ENCODE measurements at places on chromosomes 12 and 14.

DNA sequence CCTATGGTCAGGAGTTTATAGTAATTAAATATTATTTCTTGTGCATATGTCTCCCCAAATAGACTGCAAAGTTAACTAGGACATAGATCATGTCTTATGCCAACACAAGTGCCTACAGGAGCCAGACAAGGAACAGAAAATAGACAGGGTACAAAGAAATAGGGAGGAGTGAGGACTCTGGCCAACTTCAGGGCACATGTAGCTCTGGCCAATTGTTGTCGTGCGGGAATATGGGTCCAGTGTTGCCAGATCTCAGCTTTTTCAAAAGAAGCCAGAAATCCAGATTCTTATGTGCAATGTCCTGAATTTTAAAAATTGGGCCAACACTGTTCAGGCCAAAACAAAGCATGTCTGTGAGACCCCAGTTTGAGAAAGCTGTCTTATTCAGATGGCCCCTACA is 68.7 kb downstream of the RFX4 start:
- no peak for DNase-seq

DNA sequence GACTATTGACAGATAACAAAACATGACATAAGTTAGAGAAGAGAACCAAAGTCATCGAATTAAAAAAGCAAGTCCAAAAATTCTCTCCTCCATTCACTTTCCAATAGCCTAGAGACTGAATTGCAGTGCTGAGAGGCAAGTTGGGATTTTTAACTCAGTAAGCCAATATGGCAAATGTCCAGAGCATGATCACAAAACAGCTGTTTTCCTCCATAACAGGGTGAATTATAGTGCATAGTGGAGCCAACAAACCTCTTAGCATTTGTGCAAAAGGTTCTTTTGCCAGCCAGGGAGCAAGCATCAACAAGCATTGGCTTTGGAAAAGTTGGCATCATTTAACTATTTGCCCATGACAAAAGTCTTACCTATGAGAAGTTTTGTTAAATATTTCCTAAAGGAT is 458.8 kb upstream of the NOVA1 start:
- no peak for DNase-seq

GRCh38 chr12:52259657-52260243 is 14.7 kb upstream of the KRT86 start:
- no peak for DNase-seq

DNA sequence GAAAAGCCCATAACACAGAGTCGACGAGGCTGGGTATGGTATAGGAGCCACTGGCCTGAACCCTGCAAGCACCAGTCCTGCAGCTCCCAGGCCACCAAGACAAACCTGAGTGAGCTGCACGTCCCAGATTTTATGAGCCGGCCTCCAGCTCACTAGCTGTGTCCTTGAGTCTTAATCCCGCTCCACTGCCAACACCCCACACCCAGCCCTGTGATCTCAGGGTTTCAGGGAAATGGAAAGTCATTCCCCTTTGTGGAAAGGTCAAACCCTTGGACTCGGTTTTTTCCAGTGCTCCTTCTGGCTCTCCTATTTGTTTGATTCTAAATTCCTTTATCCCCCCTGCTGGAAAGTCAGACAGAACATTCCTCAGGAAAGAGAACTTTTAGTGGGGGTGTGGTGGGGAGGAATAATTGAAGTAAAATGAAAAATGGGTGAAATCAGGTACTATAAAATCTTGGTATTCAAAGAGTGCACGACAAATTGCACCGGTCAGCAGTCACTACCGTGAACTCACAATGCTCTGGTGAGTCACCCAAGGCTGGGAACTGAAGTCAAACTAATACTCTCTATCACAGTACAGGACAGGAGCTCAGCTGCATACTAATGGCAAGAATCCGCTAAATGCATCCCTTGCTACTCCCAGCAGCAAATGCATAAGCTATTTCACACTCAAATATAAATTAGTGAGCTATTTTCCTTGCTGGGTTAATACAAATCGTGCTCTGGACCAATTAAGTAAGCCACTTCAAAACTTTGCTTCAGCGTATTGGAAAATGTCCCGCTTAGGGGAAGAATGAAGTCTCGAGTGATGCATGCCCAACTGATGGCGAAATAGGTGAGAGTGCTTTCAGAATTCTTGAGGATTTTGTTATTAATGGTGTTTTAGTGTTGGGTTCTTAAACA is 9.0 kb downstream of the PITPNM2 start:
- peak; percentile 90 for DNase-seq

DNA sequence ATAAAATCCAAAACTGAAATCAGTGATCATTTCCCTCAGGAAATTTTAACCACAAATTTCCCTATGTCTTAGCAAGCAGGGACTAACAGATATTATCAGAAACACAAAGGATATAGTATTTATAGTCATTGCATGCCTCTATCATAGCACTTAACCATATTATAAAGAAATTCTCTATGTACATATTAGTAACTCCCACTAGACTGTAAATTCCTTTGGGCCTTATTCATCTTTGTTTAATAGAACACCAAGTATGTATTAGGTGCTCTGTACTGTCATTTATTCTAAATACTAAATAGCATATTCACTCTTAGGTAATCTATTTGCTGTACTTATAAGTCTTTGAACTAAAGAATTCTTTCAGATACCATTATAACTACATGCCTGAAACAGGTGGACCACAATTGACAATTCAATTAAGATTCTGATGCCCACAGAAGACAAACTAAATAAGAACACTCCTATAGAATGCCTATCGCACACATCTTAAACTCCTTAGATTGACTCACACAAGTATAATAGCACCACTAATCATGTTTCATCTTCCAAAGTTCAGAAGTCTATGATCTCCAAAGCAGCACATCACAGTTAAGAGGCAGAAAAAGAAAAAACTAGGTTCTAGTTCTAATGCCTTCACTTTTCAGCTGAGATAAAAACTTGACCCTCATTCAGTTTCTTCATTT is 134.1 kb downstream of the FSCB start:
- no peak for DNase-seq

GRCh38 chr14:22178333-22178839 is 410.6 kb downstream of the DAD1 start:
- DNase-seq = no peak

DNA sequence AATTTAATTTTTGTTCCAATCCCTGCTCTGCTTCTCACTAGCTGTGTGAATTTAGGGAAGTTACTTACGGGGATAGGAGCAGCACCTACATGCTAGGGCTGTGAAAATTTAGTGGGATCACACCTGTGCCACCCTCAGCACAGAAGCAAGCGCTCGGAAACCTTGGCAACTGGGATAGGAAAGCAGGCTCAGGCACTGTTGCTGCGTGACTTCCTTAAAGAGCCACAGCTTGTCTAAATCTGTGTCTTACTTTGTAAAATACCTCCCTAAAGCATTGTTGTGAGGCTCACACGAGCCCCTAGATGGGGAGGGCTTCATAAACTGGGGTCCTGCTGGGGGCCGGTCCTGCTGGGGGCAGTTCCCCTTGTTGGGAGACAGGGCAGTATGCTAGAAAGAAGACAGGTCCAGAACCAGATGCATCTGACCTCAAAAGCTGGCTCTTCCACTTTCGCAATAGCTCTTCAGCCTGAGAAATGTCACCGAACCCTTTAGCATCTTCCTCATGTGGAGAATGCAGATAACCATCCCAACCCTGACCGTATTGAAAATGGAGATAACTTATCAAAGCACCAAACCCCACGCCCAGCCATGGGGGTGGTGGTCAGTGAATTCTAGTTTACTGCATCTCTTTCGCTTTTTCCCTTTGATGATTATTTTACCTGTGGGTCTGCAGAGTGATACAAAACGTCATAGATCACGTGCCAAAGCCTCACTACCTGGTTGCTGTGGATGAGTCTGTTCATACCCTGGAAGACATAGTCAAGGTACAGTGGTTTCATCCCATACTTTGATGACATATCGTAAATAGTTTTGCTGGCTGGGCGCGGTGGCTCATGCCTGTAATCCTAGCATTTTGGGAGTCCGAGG is 54.1 kb downstream of the AK7 start:
- DNase-seq = no peak

DNA sequence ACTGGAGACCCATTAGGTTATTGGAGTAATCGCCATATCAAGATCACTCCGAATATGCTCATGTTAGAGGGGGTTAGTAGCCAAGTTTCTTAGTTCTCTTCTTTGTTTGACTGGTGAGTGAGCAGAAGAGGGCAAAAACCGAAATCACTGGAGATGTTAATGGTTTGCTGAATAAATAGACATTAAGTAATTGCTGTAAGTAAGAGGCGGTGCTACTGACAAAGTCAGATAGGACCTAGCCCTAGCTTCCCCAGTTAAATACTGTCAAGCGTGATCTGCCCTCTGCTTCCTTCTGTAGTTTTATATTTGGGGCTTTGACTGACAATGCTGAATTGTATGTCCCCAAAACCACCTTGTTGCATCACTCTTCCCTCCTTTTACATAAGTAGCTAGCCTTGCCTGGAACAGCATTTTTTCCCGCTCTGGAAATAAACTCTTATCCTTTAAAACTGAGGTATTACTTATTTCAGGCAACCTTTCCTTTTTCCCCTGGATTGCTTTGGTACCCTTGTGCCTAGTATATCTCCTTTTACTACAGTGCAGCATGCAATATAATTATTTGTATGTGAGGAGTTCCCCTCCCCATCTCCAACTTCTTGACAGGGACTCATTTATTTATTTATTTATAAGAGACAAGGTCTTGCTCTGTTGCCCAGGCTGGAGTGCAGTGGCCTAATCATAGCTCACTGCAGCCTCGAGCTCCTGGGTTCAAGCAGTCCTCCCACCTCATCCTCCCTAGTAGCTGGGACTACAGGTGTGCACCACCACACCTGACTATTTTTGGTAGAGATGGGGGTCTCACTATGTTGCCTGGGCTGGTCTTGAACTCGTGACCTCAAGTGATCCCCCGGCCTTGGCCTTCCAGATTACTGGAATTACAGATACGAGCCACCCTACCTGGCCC is 1.4 kb downstream of the SNRPF start:
- DNase-seq = no peak

GRCh38 chr14:76465664-76466063 is 89.7 kb downstream of the ESRRB start:
- DNase-seq = no peak

DNA sequence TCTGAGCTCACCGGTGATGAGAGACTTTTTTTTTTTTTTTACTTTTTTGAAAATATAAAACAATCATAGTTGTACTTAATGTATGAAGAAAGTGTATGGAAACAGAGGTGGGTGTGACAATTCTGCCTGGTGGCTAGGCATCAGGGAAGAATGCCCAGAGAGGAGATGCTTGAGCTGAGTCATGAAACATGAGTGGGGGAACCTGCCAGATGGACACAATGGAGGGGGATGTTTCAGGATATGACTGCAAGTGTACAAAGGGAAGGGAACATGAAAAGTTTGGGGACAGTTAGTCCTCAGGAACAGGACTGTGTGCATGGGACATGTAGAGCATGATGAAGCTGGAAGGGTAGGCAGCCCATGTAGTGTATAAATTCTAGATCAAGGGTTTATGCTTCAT is 274.2 kb upstream of the E2F7 start:
- DNase-seq = no peak

DNA sequence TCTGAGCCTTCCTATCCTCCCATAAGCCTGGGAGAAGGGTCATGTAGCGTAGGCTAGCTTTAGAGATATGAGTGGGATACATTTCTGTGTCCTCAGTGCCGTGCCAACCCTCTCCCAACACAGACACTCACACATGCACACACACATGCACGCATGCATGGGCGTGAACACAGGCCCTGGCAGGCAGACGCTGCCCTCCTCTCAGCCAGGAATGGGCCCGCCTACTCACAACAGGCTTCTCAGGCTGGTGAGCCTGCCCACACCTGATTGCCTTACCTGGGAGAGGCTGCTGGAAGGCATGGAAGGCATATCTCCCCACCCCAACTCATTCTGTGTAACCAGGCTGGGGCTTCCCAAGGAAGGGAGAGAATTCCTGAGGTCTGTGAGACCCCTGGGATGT is 12.8 kb upstream of the ACVR1B start:
- DNase-seq = no peak

DNA sequence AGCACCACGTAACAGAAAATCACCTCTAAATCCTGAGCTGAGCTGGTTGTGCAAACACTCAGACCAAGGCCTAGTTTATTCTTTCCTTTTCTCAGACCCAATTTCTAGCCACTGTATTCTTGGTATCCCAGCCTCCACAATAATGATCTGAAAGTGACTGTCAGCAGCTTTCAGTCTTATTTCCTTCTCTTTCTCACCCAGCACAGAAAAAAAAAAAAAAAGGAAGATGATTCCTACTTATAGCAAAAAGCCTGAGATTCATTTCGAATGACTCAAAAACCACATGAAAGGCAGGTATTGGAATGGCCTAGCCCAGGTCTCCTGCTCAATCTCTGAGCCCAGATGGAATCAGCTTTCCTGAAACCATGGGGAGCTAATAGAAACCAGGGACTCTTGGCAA is 298.6 kb upstream of the PPFIA2 start:
- no peak for DNase-seq

GRCh38 chr12:21566223-21566906 is 38.3 kb downstream of the GYS2 start:
- DNase-seq = peak; percentile 23

- DNase-seq = peak; percentile 58
Observed at GRCh38 chr12:32548691-32549281, 130.3 kb upstream of the DNM1L start.

DNA sequence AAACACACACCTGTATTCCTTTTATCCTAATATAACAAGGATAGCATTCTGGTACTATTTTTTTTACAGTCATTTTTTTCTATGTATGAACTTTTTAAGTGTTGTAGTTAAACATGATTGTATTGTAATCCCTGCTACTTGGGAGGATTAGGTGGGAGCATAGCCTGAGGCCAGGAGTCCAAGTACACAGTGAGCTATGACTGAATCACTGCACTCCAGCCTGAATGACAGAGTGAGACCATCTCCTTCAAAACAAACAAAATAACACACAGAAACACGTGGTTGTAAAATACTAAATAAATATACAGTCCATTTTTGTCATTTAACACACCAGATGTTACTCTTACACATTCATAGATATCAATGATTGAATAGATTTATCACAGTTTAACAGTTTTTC is 56.9 kb downstream of the MAP4K5 start:
- no peak for DNase-seq

DNA sequence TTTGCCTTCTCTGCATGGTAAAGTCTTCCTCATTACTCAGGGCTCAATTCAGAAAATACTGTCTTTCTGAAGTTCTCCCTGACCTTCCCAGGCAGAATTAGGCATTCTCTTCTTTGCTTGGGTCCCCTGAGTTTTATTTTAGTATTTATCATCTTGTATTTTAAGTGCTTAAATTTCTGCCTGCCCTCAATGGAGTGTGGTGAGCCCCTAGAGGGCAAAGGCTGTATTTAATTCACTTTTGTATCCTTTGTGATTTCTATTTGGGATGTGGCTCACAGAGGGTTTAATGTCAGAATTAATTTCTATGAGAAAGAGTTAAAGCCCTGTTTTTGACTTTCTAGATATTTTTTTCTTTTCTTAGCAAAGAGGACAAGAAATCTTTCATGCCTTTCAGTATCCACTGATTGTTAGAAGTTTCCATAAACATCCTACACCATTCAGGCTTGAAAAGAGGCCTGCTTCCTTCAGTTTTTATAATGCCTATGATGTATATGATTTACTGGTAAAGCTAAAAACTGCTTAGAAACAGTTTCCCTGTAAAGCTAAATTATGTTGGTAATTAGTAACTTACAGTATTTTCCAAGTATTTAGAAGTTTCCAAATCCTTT is 55.6 kb upstream of the PTPRB start:
- peak; percentile 9 for DNase-seq
